ENCODE measurements at places on chromosomes 6 and 20. TPM values are rescaled to one million over a fixed set of nuclear protein-coding genes. Genes with fewer than 3 reads are reported as not detected.

LPIN3 gene
- 11.8 TPM for total RNA-seq

ARMH2 gene
- total RNA-seq = not detected

SLC17A3 gene
- not detected for total RNA-seq

FAM184A gene
- 0.24 TPM for total RNA-seq

ID4 gene
- 1.2 TPM for total RNA-seq

CD93 gene
- 0.21 TPM for total RNA-seq

BEND6 gene
- 1.2 TPM for total RNA-seq

RSPH9 gene
- 0.21 TPM for total RNA-seq

FOXF2 gene
- total RNA-seq = not detected

COX4I2 gene
- not detected for total RNA-seq

DEF6 gene
- 42.8 TPM for total RNA-seq

OR2J3 gene
- not detected for total RNA-seq

PPP1R3G gene
- 3.4 TPM for total RNA-seq

HLA-DQA1 gene
- total RNA-seq = not detected

BTNL2 gene
- not detected for total RNA-seq

TCFL5 gene
- 17.9 TPM for total RNA-seq

TRIM10 gene
- not detected for total RNA-seq

SLC22A2 gene
- 3.9 TPM for total RNA-seq

ADGRG6 gene
- 21.7 TPM for total RNA-seq

ZKSCAN8 gene
- 7.7 TPM for total RNA-seq

TMEM200A gene
- total RNA-seq = under 0.01 TPM

CAGE1 gene
- not detected for total RNA-seq

RBM38 gene
- total RNA-seq = 7.2 TPM

RBCK1 gene
- 274 TPM for total RNA-seq

PABPC1L gene
- total RNA-seq = 8.1 TPM

TNF gene
- total RNA-seq = 4.3 TPM

OPRM1 gene
- total RNA-seq = not detected

PTK6 gene
- total RNA-seq = 31.1 TPM

ZNF341 gene
- 0.72 TPM for total RNA-seq

HAO1 gene
- total RNA-seq = not detected

EYA2 gene
- total RNA-seq = 2.9 TPM

ENPP3 gene
- under 0.01 TPM for total RNA-seq

OR2J1 gene
- not detected for total RNA-seq

LY6G6C gene
- total RNA-seq = not detected

SESN1 gene
- total RNA-seq = 32.6 TPM

CENPW gene
- 0.85 TPM for total RNA-seq

DOK5 gene
- 0.24 TPM for total RNA-seq
